HuH-7 (cell line): ENCODE measurements at places on chromosomes 6 and 20.

- no peak for DNase-seq
Observed at GRCh38 chr6:149221774-149222070, 95.8 kb upstream of the TAB2 start.

DNA sequence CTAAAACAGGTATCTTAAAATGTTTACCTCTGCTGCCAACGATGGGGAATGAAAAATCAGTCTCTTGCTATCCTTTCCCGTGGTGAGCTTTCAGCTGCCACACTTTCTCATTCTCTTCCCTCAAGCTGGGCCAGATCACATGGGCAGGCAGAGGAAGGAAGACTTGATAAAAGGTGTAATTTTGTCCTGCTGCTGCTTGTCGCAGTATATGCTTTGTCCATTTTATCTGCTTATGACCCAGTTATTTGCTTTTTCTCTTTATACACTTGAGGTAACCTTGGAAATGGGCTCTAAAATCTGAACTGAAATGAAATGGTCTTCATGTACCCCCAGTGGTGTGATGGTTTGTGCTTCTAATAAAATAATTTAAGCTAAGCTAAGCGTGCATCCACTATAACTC, 695.9 kb upstream of the FLRT3 start:
- no peak for DNase-seq

DNA sequence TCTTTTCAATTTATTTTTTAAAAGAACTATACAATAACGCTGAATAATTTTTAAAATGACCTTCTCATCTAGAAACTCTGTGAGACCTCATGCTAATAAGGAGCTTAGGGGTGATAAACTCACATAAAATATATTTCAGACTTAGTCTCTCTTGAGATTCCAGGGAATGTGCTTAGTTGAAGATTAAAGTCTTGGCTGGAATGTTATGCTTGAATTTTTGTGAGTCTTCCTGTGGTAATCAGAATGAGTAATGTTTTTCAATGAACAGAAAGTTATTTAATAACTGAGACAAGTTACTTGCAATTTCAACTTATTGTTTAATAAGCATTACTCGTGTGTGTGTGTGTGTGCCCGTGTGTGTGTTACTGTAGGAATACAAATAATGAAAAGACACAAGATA, 379.9 kb upstream of the EPHA7 start:
- DNase-seq, result no peak

GRCh38 chr20:10488534-10488933, 53.4 kb downstream of the SLX4IP start:
- no peak for DNase-seq

DNA sequence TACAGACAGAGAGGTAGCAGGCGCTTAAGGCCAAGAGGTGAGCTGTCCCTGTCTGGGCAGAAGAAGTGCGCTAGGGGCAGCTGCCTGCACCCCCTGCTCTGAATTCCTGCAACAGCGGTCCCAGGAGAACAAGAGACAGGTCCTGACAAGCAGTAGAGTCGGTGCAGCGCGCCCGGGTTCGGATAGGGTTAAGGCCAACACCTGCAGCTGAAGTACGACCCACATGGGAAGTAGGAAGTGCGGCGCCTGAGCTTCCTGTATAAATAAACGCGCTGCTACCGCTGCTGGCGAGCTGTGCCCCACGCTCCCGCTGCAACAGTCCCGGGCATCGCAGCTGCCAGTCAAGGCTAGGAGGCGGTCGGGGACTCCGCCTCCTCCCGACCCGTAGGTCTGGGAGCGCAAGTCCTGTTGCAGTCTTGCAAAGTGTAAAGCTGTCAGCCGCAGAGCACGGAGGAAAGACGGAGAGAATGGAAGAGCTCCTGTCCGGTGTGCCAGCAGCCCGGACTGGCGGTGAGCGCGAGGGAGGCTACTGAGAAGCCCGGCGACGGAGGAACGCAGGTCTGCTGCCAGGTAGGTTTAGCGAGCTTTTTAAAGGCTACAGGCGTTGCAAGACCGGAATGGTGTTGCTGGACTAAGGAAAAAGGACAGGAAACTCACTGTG, at the start of gene RNF144B:
RNF144B (plus strand) TSS at position 290 of the 661 bp plus-strand sequence. CDS start 12,185 bp downstream, outside the sequence.
- DNase-seq, result peak; percentile 31

DNA sequence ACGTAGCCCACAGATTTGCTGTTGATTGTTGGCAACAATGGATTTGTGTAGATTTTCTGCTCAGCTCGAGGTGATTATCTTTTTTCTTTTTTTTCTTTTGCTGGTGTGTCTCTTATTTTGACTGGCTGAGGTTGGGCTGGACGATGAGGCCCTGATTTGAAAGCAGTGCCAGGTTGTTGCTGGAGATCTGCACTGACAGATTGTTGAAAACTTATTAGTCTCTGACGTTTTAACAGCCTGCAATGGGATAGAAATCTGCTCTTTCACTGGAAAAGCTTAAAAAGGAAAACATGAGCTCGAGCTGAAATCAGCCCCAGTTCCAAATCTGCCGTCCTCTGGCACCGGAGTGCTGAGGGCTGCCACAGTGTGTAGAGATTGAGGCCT, 87.7 kb downstream of the PDE7B start:
- no peak for DNase-seq

GRCh38 chr20:22460231-22460630, 124.1 kb downstream of the FOXA2 start:
- no peak for DNase-seq

DNA sequence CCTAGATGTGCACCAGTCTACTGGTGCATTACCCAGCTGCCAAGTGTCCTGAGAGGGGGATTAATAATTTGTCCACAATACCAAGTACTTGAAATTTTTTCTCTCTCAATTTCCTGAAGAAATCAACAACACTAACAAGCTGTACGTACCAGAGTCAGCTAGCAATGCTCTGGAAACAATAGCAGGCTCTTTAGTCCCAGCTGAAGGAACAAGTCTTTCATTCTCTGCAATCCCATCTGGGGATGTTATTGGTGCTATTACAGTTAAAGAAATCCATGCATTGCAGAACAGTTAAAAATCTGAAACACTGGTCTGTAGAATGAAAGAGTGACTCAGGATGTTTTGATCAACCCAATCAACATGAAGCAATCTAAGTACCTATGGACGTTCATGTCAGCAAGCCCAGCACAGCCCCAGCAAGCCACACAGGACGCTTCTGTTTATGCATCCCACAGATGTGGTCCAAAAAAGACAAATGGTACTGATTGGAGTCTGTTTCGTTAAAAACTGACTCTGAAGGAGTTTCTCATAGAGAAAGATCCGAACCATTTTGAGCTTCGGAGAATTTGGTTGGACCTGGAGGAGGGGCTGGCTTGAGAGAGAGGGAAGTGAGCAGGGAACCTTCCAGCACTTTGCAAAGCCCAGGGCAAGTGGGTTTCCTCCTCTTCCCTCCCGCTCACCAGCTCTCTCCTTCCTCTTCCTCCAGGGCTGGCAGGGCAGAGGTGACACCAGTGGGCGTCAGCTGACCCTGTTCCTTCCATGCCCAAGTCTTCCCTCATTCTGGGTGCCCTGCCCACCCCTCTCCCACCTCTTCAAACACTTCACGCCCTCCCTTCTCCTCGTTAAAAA, 11.9 kb downstream of the PRR18 start:
- DNase-seq, result no peak

GRCh38 chr6:40075056-40075590, 140.9 kb upstream of the MOCS1 start:
- no peak for DNase-seq

DNA sequence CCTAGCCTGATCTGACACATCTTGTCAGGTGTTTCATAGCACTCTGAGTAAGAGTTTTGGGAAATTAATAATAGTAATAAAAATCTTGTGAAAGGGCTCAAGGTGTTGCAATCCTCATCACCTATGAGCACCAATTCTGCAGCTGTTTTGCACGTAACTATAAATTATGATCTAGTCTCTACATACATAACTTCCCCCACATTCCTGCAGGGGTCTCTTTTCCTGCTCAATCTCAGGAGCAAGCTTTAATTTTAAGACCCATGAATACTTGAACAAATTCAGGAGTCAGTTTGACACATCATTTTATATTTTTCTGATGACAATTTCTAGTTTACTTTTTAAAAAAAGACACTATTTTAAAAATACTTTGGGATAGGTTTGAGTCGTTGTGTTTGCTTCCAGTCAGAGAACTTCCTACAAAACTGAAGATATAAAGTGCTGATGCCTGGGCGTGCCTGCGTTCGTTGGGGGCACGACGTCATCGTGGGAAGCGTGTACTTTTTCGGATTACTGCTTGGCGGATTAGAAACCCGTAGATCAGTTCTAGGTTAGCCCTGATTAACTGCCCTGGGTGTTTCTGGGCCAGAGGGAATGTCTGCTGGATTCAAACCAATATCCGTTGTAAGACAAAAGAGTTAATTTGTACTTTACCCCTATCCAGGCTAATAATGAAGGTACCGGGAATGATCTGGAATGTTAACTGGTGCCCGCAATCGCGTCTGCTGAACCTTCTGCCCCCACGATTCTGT, 1.0 kb upstream of the E2F3 start:
- peak; percentile 53 for DNase-seq

DNA sequence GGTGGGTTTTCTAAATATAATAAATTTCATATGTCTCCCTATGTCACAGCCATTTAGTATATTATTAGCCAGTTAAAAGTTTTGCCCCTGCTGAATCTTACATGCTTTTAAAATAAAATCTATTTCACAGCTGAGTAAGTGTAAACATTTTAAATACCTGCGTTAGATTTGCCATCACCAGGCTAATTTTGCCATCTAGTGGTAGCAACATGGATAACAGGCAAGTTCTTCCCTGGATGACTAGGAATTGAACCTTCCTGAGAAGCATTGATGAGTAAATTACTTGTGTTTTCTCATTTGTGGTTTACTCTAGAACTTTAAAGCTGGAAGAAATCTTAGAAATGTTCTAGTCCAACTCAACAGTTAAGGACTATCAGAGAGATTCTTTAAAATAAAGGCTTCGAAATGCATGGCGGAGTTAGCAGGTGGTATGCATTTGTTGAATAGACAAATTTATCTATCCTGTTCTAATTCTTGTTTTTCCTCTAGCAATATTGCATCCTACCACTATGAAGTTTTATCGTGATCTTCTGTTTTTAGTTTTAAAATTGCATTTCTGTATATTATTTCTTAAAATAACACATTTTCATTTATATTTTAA, 2.6 kb downstream of the PRSS35 start:
- peak; percentile 39 for DNase-seq

GRCh38 chr6:28357036-28357435, 7.3 kb downstream of the ZKSCAN3 start:
- no peak for DNase-seq

DNA sequence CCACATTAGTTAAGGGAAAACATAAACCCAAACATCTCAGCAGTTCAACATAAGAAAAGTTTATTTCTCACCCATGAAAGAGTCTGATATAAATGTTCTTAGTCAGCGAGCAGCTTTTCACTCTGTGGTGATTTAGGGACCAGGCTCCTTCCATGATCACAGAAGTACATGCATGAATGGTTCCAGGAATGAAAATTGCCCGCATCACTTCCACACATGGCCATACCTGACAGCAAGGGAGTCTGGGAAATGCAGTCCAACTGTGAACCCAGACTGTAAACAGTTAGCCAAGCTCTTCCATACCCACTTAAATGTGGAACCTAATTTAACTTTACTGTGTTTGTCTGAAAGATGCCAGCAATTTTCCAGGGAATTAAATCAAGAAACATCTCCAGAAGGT, 353.9 kb downstream of the HACE1 start:
- no peak for DNase-seq

GRCh38 chr20:52256454-52256853, 64.9 kb upstream of the ZFP64 start:
- DNase-seq, result no peak

DNA sequence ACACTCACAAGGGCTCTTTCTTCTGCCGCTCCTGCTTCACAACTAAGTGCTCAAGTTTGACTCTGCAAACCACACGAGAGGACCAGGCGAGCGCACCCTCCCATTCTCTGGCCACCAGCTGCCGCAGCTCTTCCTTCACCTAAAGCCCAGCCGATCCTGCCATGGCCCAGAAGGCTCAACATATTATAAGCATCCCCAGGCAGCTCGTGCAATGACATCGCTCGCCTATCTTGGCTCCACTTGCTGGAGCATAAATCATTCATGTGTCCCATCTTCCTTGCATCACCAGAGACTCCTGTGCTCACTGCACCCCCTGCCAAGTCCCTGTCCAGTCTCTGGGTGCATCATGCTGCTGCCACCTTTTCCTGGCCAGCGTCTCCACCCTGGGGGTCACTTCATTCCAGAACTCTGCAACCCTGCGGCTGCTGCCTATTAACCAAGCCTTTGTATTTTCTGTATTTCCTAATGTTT, 59.0 kb downstream of the PSMG4 start:
- no peak for DNase-seq

DNA sequence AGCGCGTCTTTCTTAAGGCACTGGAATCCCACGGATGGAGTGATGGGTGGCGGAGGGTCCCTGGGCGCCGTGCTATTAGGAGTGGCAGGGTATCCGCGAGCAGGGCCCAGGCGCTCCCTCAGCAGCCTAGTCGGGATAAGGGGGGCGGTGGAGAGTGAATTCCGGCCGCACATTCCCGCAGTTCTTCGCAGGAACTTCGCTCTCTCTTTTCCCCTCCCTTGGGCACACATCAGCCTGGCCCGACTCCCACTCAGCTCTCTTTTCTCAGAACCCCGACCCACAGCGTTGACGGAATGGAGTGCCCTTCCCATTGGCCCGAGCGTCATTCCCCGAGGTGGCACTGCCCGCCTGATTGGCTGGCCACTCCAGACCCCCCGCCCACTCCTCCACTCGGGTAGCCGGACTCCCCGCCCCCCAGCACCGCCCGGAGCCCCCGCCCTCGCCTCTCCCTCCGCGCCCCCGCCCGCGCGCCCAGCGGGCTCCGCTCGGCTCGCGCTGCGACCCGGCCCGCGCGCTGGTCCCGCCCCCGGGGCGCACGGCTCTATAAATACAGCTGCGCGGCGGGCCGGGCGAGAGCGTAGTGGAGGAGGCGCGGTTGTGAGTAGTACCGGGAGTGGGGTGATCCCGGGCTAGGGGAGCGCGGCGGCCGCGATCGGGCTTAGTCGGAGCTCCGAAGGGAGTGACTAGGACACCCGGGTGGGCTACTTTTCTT, at the start of gene ID4:
ID4 (plus strand) TSS at position 572 of the 712 bp plus-strand sequence. CDS start 385 bp downstream, outside the sequence.
- peak; percentile 86 for DNase-seq

- no peak for DNase-seq
Observed at GRCh38 chr6:86856379-86856778, 80.9 kb upstream of the HTR1E start.

DNA sequence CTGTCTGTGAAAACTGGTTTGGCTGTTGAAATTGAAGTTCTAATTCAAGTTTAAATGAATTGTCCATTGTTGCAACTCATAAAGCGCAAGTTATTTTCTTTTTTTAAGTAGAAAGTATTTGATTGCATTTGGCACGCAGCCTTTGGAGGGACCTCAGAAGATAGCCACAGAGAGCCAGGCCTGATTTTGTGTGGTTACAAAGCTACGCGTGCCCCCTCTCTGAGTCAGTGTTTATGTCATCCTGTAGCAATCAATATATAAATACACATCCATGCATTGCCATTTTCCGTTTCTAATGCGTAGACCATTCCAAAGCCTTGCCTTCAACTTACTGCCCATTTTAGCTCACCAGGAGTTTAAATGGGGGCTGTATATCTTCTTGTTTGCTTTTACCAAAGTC, 173.2 kb downstream of the TMEM242 start:
- no peak for DNase-seq

- no peak for DNase-seq
Observed at GRCh38 chr6:142055219-142055618, 77.5 kb upstream of the GJE1 start.
